Peyer's patch (tissue), 4 donors: ENCODE measurements at places on chromosomes 2 and 18. TPM values are rescaled to one million over a fixed set of nuclear protein-coding genes. Genes with fewer than 3 reads are reported as not detected.

DNA sequence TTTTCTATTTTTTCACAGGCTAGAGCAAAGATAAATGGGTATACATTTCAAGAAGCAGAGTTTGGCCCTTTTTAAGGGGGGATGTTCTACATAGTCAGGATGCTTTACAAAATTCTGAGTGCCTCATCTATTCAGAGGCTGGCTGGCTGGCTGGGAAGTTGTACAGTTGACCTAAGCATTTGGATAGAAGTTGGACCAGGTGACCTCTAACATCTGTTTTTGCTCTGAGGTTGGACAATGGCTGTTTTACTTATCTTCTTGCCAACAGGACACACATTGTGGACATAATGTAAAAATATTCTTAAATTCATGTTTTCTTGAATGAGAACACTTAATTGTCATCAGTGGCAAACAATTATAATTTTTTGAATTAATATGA, 205.4 kb downstream of the PTPRM start:
- H3K27ac ChIP-seq: no peak overlapping the region
- H3K27me3 ChIP-seq: no peaks in the 10 kb centered on the region
- no peaks in the 10 kb centered on the region for H3K36me3 ChIP-seq
- no peak overlapping the region for H3K4me3 ChIP-seq

- no peaks in the 10 kb centered on the region for H3K27me3 ChIP-seq
- H3K36me3 ChIP-seq: no peaks in the 10 kb centered on the region
- H3K4me3 ChIP-seq: no peak overlapping the region
- H3K27ac ChIP-seq: no peak overlapping the region
- no peak for DNase-seq
These were observed 5.6 kb downstream of the PAX8 start for GRCh38 chr2:113273027-113273551.

The RAB10 gene
- 95.6 TPM for total RNA-seq

GRCh38 chr18:79361766-79362522, 33.8 kb upstream of the NFATC1 start:
- DNase-seq: no peak
- H3K27ac ChIP-seq: no peak overlapping the region
- H3K4me1 ChIP-seq: no peaks in the 10 kb centered on the region
- H3K36me3 ChIP-seq: peaks cover 35% of the 10 kb centered on the region
- no peaks in the 10 kb centered on the region for H3K27me3 ChIP-seq
- no peak overlapping the region for H3K4me3 ChIP-seq

The CYRIA gene
- 4.2 TPM for total RNA-seq
